ENCODE measurements at places on chromosomes 3 and 15.

DNA sequence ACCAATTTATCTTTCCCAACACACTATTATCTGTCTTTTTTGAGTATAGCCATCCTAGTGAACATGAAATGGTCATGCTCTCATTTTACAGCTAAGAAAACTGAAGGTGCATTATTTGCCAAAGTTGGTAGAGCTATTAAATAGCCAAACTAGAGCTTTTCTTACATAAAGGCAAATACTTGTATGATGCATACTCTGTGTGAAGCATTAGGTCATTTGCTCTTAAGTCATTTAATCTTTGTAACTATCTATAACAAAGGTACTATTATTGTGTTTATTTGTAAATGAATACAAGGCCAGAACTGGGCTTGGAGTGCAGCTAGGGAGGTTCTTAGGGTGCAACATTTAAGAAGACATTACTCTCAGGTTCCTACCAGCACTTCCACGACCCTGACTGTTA lies 123.7 kb downstream of the THSD4 start:
- no peak for DNase-seq

GRCh38 chr3:160413613-160414248 lies 14.3 kb downstream of the SMC4 start:
- DNase-seq = no peak

DNA sequence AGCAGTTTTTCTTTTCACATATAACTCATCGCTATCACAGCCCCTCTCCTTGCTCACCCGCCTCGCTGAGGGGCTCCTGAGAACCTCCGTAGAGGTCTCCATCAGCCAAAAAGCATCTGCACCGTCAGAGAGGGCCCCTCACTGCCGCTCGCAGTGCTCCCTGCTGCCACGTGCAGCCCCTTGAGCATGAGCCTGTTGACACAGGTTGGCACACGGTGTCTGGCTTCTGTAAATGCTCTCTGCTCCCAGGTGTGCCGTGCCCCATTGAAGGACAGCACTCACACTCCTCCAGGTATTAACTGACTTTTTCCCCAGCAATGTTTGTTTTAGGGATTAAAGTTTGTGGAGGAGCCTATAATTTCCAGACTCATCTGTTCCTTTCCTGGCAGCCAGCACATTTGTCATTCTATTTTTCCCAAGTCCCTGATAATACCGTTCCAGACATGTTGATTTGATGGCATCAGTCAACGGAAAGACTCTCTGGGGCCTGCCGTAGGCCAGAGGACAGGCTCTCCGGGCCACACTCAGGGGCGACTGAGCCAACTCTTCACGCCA lies 2.1 kb upstream of the FURIN start:
- no peak for DNase-seq

GRCh38 chr3:127761441-127761801 lies 60.9 kb downstream of the MGLL start:
- no peak for DNase-seq

DNA sequence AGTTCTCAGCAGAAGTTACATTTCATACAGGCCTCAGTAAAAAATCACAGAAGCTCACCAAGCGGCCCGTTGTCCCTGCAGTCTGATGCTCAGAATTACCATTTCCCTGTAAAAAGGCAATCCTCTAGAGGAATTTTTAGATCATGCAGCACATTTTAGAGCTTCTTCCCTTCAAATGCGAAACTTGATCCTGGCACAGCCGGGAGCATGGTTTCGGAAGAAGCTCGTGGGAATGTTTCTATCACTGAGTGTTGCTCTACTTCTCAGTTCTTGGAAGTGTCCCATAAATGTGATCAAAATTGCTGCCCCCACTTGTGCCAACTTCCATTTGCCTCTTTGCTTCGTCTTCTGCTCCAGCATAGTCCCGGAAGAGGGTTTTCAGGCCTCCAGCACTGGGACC lies 3.8 kb upstream of the H1-8 start:
- no peak for DNase-seq
